NCI-H2029 (cell line): ENCODE measurements at places on chromosomes 6 and 20.

DNA sequence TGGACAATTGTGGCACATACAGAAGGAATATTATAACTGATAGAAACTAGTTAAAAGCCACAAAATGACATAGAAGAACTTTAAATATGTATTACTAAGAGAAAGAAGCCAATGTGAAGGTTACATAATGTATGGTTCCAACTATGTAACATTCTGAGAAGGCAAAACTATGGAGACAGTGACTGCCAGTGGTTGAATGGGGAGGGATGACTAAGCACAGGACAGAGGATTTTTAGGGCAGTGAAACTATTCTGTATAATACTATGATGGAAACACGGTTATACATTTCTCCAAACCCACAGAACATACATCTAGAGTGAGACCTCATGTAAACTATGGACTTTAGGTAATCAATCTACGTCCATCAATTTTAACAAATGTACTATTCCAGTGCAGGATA lies 22.4 kb downstream of the SYNCRIP start:
- no peak for DNase-seq

DNA sequence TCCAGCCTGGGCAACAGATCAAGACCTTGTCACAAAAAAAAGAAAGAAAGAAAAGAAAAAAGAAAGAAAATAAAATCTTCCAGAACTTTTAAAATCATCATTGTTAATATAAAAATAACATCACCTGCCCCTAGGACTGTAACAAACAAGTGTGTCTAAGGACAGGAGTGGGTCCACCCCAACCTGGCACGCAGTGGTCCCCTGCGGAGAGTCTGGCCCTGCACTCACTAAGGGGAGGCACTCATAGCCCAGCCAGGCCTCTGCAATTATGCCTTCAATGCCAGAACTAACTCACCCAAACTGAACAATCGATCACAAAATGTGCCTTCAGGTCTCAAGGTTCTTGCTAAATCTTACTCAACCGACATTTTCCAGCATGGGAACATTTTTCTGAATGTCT lies 4.8 kb downstream of the GMEB2 start:
- DNase-seq: no peak

DNA sequence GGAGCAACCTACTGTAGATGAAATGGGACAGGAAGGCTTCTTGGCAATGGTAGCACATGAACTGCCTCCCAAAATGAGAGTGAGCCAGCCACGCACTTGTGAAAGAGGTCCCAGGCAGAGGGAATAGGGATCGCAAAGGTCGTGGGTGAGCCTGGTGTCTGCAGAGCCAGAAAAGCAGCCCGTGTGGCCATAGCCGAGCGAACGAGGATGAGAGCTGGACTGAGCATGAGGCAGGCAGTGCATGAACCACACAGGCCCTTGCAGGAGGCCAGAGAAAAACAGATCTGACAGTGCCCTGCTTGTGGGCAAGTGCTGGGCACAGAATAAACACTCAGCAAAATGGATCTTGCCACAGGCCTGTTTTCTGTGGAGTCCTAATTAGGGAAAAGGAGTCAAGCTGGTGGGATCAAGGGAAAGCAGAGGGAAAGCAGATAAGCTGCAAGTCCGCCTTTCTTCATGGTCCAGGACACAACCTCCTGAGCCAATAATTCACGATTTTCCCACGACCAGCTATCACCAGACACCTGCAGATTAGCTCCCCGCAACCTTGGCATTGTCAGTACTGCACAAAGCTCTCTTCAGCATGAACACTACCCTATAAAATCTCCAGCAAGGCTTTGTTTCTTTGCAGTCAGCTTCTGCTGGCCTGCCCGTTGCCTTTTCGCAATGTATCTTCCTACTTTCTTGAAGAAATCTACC lies 44.0 kb downstream of the GCNT2 start:
- no peak for DNase-seq

DNA sequence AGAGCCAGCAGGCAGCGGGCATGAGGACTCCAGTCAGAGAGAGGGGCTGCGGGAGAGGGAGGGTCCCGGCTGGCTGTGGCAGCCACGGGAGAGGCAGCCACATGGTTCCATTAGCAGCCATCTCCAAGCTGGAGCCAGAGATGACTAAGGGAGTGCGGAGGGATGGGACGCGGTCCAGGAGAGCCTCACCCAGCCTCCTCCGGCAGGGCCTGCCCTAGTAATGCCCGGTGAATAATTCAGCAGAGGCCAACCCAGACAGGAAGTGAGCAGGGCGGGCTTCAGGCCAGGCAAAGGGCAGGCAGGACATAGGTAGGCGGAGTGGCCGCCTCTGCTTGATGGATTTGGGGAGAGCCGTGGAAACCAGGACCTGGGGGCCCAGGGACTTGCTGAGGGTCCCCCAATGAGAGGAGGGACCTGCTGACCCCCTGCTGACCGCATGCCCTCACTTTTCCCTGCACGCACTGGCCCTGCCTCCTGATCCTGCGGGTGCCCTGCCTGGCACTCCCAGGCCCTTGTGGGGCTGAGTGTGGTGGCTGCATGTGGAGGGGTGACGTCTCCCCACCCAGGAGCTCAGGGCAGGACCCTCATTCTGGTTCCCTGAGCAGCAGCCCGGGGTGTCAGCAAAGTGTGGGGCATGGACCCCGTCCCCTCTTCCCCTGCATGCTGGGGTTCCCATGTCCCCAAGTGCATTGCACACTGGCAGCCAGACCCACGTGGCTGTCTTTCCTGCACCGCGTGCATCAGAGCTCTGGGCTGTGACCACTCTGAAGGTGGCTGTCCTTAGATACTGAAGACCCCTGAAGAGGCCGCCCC lies 51.8 kb upstream of the SLCO4A1 start:
- DNase-seq: no peak

DNA sequence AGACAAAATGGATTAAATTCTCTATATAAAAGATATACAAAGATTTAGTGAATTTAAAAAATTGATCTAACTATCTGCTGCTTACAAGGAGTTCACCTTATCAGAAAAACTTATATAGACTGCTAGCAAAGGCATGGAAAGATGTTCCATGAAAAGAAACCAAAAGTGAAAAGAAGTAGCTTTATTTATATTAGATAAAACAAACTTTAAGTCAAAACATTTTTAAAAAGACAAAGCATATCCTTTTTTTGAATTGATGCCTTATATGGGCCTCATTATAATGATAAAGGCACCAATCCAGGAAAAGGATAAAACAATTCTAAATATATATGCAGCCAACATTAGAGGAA lies 334.2 kb downstream of the MEI4 start:
- no peak for DNase-seq

DNA sequence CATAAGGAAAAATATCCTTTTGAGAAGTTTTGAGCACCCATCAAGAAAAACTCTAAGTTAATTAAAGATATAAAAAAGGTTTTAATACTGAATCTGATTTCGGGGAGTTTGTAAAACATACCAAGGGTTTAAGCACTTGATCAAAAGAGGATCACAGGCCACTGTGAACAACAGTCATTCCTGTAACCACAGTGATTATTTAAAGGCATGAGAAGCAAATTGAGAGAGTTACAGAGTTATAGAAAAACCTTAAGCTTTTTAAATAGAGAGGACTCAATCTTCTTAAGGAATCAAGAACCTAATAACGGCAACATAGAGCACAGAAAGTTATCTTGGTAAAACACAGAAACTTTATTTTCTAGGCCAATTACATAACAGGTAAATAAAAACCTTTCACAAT lies 831.6 kb downstream of the C6orf118 start:
- DNase-seq: no peak

GRCh38 chr6:20946022-20946421 lies 411.8 kb downstream of the CDKAL1 start:
- no peak for DNase-seq

- no peak for DNase-seq
These were observed 11.6 kb downstream of the SNPH start for GRCh38 chr20:1277529-1278322.

DNA sequence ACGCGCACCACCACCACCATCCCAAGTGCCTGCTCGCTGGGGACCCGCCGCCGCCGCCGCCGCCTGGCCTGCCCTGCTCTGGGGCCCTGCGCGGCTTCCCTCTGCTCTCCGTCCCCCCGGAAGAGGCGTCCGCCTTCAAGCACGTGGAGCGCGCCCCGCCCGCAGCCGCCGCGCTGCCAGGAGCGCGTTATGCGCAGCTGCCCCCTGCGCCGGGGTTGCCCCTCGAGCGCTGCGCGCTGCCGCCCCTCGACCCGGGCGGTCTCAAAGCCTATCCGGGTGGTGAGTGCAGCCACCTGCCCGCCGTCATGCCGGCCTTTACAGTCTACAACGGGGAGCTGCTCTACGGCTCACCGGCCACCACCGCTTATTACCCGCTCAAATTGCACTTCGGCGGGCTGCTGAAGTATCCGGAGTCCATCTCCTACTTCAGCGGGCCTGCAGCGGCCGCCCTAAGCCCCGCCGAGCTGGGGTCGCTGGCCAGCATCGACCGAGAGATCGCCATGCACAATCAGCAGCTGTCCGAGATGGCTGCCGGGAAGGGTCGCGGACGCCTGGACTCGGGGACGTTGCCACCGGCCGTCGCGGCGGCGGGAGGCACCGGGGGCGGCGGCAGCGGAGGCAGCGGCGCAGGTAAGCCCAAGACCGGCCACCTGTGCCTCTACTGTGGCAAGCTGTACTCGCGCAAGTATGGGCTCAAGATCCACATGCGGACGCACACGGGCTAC lies 7.2 kb downstream of the PRDM13 start:
- DNase-seq: no peak

DNA sequence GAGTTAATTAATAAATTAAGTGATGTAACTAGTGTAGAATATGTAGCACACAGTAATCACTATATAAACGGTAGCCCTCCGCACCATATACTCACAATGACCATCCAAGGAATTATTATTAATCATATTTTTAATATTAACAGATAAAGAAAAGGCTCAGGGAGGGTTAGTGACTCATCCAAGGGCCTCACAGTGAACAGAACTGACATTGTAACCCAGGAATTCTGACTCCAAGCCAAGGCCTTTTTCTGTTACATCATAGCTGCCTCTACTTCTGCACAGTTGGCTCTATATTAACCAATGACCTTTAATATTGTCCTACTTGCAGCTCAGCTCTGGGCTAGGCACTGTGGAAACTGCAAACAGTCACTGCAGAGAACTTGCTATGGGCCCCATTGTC lies 117.5 kb upstream of the SIRPG start:
- DNase-seq: no peak

DNA sequence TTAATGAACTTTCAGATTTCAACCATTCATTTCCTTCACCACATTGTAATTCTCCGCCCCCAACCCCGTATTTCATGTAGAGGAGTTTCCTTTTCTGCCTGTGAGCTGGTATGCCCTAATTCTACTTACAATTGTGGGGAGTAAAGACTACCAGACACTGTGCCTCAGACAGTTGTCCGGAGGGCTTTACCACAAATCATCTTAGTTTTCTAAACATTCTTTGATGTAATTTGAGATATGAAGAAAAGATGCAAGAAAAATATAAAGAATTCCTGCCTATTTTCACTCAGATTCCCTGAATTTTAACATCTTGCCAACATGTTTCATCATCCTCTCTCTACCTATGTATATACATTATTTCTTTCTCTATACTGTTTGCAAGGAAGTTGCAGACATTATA lies 28.3 kb upstream of the LOC128125822 start:
- no peak for DNase-seq

DNA sequence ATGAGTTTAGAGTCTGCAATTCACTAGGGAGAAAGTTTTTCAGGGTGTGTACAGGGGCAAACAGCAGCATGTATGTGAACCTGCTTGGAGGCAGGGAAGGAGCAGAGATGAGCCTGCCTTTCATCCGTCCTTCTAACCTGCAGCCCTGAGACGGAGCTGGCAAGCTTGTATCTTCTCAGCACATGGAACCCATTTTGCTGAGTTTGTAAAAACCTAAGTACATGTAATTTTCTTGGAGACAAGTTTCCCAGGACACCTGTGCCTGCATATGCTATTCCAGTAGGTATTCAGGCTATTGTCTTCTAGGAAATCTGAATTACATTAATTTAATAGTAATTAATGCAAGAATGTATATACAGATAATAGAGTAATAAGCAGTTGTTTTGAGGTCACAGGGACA lies 28.8 kb upstream of the MOXD1 start:
- DNase-seq: no peak

- no peak for DNase-seq
These were observed 31.8 kb upstream of the ZBP1 start for GRCh38 chr20:57651881-57652605.

DNA sequence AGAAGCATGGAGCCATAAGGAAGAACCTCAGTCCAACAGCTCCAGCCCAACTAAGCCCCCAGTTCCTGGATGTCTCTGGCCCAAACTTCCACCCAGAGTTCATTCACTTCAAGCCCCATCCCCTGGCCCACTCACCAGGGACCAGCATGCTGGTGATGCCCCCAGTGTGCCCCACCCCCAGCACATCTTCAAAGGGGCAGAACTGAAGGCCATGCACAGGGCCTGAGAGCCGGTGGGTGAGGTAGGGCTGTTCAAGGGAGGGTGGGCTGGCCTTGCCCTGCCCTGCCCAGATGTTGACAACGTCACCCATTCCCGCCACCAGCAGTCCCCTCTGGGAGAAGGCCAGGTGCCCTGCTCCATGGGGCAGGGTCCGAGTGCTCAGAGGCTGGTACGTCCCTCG lies 3.6 kb downstream of the B3GALT4 start:
- no peak for DNase-seq

DNA sequence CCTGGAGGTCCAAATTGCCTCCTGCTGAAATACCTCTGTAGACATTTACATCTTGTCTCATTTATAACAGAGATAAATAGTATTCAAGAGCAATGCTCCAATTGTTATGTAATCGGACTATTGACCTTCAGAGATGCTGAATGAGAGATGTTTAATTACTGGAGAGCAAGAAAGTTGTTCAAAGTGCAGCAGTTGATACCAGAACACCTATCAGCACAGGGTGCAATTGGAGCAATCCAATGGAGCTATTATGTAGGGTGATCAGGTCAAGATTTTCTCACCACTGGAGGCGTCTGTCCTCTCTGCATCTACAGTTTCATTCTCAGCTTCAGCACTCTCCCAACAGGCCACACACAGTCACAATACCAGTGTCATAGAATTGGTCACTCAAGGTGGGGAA lies 19.5 kb upstream of the TMX4 start:
- DNase-seq: no peak

DNA sequence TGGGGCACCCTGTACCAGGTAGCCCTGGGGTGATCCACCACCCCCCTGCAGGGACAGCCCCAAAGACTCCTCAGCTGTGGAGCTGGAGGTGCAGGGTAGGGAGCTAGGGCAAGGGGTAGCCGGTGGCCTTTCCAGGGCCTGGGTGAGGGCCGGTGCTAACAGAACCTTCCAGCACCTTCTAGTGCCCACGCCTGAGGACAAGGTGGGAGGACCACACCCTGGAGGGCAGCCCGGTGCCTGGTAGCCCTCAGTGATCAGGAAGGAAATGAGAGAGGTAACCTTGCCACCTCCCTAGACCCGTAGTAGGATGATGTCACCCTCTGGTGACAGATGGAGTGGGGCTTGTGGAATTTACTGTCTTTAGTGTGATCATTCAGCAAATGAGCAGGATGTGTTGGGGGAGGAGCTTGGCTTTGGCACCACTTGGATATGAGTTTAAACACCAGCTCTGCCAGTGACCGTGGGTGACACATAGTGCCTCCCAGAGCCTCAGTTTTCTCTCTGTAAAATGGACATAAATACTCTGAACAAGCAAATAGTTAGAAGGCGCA lies 187.7 kb downstream of the NFATC2 start:
- DNase-seq: peak; percentile 58
